Fibroblast of skin of back (primary cell): ENCODE measurements at places on chromosomes 2 and 18.

DNA sequence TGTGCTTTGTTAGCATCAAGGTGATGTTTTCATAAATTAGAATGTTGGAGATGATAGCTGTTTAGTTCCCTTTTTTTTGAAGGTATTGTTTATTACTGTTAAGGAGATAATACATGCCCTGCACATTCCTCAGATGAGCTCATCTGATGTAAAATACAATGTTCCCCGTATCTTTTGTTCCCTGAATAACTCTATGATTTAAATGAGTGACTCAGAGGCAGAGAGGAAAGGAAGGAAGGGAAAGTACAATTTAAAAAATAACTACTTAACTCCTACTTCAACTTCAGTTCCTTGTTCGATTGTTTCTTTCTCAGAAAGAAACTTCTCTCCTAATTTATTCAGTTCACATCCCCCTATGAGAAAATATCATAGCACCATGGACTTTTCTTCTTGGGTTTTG lies 208.7 kb downstream of the KCNE4 start:
- DNase-seq: peak; percentile 40

- peak; percentile 30 for DNase-seq
Observed at GRCh38 chr2:105580870-105581554, 163.7 kb upstream of the NCK2 start.

GRCh38 chr2:233565685-233566140 lies 869 bp downstream of the USP40 start:
- DNase-seq: no peak

DNA sequence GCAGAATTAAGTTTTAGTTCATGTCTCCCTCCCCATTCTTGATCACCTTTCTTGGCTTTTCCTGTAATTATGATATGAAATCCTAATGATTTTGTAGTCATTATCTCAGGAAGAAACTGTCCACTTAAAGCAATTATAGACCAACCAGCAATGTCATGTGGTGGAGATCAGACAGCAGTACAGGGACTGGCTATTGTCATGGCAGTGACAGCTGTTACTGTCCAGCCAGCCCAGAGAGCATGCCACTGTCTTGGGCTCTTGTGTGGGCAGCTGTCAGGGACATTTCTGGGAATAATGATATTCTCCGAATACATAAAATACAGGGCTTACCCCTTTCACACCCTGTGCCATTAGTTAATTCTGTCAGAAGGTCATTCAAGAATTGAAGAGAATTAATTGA lies 355.3 kb upstream of the RAB12 start:
- no peak for DNase-seq

DNA sequence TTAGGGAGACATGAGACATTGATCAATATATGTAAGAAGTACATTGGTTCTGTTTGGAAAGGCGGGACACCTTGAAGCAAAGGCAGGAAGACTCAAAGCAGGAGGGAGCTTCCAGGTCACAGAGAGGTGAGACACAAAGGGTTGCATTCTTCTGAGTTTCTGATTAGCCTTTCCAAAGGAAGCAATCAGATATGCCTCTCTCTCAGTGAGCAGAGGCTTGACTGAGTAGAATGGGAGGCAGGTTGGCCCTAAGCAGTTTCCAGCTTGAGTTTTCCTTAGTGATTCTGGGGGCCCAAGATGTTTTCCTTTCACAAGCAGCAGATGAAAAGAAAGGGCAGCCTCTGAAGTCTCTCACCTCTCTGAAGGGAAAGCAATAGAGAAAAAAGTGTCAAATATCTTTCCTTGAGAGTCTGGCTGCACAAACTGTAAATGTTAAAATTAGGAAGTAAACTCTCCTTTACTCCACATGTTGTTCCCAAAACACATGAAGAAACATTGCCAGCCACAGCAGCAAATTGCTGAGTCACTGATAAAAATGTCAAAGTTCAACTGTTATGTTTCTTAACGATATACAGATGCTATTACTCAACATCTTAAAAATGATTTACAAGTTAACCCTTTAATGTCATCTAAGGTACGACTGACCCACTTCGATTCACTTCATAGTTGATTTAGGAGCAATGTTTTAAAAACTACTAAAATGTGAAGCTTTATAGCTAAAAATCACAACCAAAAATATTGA lies 40.3 kb downstream of the CYB5A start:
- peak; percentile 21 for DNase-seq

DNA sequence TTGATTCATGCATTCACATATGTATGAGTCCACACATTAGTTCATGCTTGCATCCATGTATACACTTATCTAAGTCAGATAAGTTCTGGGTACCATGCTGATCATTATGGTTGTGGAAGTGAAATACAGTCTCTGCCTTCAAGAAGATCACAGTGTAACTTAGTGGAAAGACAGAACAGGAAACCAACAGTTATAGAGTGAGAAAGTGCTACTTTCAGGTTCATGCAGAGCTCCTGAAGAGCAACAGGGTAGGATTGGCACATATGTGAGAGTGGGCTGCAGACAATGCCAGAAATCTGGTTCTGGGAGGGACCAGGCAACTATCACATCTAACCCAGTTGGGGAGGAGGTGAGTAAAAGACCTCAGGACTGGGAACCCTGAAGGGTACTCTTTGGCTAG lies 35.4 kb upstream of the PGAP1 start:
- DNase-seq: no peak

GRCh38 chr2:164028814-164029534 lies 293.2 kb upstream of the FIGN start:
- peak; percentile 64 for DNase-seq
